ENCODE measurements at places on chromosomes 11 and 22.

GRCh38 chr11:116376547-116376946 lies 396.2 kb downstream of the BUD13 start:
- DNase-seq = no peak

DNA sequence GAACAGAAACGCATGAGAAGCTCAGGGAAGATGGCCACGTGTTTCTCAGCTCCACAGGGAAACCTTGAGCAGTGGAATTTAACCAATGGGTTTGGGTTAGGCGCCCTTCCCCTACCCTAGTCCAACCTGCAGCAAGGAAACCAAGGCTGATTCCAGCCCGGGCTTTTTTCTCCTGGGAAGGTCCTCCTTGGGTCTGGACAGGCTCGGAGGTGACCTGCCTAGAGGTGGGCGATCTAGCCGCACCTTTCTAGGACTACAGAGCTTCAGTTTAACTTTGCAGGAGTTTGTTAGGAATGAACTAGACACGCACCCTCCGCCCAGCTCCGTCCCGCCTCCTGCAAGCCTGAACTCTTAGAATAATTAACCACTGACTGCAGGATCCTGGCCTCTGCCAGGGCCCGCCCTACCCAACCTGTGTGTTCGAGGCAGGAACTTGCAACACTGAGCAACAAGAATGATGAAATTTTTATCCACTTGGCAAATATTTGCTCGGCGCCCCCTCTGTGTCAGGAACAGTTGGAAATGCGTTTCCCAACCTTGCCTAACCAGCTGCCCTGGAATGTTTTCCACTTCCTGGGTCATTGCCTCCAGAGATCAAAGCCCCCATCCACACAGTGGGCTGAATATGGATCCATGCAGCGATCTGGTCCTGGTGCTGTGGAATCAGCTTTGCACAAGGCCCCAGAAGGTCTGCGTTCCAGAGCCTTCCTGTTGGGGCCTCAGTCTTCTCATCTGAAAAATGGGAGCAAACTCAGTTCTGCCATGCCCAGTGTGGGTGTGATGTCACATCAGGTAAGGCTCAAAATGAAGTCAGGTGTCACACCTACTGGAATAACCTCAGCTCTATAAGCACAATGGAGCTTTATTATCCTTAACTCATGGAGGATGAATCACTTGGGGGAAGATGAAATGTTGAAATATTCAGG lies 13.3 kb downstream of the MPST start:
- no peak for DNase-seq

- no peak for DNase-seq
These were observed 110.0 kb upstream of the KIRREL3 start for GRCh38 chr11:127110542-127110941.

GRCh38 chr11:117601006-117601708 lies 195.9 kb downstream of the DSCAML1 start:
- no peak for DNase-seq

GRCh38 chr11:16261836-16262644 lies 94.3 kb downstream of the SOX6 start:
- DNase-seq = no peak

GRCh38 chr22:45999379-45999971 lies 22.5 kb upstream of the WNT7B start:
- DNase-seq = no peak

Data from GM18507 (cell line).